Mammary epithelial cell (primary cell): ENCODE measurements at places on chromosomes 2 and 18. TPM values are rescaled to one million over a fixed set of nuclear protein-coding genes. Genes with fewer than 3 reads are reported as not detected.

Gene TTL
- 45.3 and 64.6 TPM in 2 replicates for total RNA-seq

Gene PHLPP1
- total RNA-seq: 8.4 and 14.8 TPM in 2 replicates

Gene RAB17
- total RNA-seq: 7.2 TPM

Gene KIAA2012
- total RNA-seq: not detected in 2 replicates

Gene PNKD
- total RNA-seq: 22.2 and 29.8 TPM in 2 replicates

Gene SERPINB11
- not detected for total RNA-seq

Gene NBEAL1
- 92.0 TPM for total RNA-seq

Gene SCG2
- total RNA-seq: not detected

Gene SP140
- not detected for total RNA-seq

Gene CTAGE1
- total RNA-seq: not detected

Gene EIPR1
- 38.0 TPM for total RNA-seq

Gene ZBTB7C
- 1.8 and 3.4 TPM in 2 replicates for total RNA-seq

Gene CHAC2
- total RNA-seq: 9.0 and 11.2 TPM in 2 replicates

Gene CLEC4F
- total RNA-seq: not detected

Gene NTSR2
- total RNA-seq: not detected

Gene EVA1A
- 19.2 TPM for total RNA-seq

Gene GYPC
- 49.7 TPM for total RNA-seq

Gene COL3A1
- 3.8 TPM for total RNA-seq

Gene FRZB
- total RNA-seq: 0.17 TPM
